ENCODE measurements at places on chromosomes 7 and 10.

DNA sequence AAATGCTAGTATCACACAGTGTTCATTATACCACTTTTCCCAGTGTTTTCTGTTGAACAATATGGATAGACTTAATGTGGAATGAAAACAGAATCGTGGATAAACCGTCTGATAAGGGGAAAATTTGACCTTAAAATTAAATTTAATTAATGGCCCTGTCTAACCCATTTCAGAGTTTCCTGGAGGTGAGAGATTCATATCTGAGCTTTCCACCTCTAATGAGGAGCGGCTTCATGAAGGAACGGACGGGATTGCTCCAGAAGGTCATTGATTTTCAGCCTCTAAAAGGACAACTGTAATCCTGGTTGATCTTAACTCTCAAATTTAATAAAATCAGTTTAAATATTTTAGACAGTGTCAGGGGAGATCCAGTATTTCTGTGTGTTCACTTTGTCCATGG, 874.9 kb downstream of the GRID1 start:
- no peak for DNase-seq

- DNase-seq: no peak
These were observed 11.9 kb downstream of the STEAP1B start for GRCh38 chr7:22487978-22488642.

DNA sequence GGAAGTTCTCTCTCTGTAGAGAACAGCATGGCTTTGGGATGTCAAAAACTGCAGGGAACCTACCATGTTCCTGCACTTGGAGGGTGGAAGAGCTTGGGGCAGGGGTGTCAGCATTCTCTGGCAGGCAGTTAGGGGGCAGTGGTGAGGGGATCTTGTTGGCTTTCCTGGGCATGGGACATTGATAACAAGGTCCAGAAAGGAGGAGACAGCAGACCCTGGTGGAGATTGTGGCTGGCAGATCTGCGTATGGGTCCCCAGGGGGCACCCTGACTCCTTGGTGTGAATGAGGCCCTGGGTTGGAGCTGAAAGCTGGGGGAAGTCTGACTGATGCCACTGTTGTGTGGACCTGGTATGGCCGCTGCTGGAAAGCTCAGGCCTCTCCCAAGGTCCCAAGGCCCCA, 22.9 kb upstream of the CAMK2B start:
- DNase-seq: peak; percentile 67

- DNase-seq: no peak
These were observed 5.0 kb downstream of the AKR1B10 start for GRCh38 chr7:134532180-134532953.

- no peak for DNase-seq
These were observed 8.8 kb upstream of the DNTT start for GRCh38 chr10:96295475-96295874.

- DNase-seq: no peak
These were observed 22.7 kb upstream of the EMX2 start for GRCh38 chr10:117519879-117520278.

- DNase-seq: no peak
These were observed 12.7 kb upstream of the ATP6V0E2 start for GRCh38 chr7:149860821-149861727.

GRCh38 chr10:88292185-88292514, 291.0 kb downstream of the RNLS start:
- no peak for DNase-seq

- no peak for DNase-seq
These were observed 34.0 kb upstream of the TMEM273 start for GRCh38 chr10:49222170-49222569.

DNA sequence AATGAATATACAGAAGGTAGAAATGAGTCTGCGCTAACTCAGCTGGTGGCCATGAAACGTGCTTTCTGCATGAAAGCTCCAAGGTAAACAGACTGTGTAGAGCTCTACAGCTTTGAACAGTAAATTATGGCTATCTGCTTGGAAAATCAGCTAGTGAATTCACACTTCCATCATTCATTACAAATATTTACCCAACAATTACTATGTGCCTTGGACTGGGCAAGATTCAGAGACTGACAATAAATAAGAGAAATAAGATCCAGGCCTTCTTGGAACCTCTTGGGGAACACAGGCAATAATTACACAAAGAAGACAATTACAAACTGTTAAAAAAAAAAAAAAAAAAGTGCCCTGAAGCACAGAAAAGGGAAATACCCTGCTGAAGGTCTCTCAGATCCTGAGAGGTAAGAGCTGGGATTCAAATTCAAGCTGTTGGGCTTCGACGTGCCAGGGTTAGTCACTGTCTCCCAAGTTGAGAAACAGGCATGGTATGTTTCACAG, 15.8 kb downstream of the TSPAN12 start:
- DNase-seq: no peak

- DNase-seq: no peak
These were observed 384.1 kb downstream of the NXPH1 start for GRCh38 chr7:8817448-8818036.

DNA sequence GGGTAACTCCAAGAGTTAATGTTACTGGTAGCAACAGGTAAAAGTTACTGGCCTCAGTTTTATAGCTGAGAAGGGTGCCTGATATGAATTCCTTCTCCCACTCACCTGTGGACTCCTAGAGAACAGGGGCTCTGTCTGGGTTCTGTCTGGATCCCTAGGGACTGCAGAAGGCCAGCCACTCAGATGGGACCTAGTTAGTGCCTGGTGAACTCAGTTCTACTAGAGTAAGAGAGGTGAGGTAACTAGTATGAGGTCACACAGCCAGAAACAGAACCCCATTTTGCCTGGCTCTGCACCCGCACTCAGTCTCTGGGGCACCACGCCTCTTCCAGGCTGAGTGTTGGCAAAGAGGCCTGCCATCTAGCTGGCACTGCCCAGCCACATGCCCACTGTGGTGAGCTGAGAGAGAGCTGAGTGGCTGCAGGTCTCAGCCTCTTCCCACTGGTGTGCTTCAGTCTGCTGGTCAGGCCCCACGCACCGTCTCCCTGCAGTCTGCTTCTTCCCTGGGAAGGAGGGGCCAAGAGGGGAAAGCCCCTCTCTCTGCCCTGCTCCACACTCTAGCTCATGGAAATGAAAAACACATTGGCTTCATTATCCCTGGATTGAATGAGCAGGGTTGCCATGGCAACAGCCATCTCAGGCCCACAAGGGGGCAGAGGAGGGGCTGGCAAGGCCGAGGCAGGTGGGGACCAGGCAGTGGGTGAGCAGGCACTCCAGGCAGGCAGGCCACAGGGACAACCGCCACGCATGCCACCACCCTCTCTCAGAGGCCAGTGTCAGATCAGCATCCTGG, 110.6 kb downstream of the ZMIZ1 start:
- DNase-seq: no peak

DNA sequence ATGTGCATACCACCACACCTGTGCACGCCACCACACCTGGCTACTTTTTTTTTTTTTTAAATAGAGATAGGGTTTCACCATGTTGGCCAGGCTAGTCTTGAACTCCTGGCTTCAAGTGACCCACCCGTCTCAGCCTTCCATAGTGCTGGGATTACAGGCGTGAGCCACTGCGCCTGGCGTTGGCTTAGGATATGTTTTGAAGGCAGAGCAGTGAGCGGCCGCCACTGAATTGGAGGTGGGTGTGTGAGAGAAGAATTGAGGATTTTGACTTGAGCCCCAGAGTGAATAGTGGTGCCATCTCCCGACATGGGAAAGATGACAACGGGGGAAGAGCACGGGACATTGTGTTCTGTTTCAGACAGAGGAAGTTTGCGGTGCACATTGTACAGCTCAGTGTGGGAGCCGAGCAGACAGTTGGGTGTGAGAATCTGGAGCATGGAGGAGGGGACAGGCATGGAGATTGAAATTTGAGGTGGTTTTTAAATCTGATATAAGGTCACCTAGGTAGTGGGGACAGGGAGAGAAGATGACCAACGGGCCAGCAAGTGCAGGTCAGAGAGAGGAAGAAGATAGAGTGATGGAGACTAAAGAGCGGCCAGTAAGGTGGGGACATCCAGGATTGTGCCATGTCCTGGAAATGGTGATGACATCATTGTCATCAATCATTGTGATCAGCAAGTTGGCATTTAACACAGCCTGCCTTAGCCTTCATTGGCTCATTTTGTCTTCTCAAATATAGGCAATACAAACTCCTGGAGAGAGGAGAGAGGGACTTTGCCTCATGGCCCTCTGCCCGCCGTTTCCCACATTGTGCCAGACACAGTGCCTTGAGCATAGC, 35.8 kb downstream of the VWA2 start:
- DNase-seq: no peak

GRCh38 chr7:129886167-129886817, 66.5 kb downstream of the UBE2H start:
- DNase-seq: no peak

DNA sequence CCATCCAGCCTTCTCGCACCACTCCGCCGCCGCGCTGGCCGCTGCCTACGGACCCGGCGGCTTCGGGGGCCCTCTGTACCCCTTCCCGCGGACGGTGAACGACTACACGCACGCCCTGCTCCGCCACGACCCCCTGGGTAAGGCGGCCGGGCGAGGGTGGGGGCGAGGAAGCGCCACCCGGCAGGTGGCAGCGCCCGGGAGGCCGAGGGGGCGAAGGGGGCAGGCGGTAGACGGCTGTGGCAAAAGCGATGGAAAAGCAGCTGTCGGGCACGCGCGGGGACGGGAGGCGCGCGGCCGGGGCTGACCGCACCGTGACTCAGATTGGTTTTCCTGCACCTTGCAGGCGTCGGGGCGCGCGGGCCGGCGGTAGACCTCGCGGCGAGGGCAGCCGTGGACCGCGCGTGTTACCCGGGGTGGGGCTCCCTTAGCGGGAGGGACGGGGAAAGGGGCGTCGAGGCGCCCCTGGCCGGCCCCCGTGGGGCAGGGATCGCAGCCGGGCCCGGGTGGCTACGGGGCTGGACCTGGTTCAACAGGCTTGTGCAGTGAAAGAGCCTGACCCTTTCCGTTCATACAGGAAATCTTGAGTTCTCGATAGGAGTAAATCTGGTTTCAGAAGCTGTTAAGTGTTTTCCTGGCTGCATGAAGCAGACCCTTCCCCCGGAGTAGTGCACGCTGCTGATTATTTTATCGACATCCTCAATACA, 608 bp downstream of the HHEX start:
- DNase-seq: peak; percentile 66

- no peak for DNase-seq
These were observed 71.0 kb downstream of the CASD1 start for GRCh38 chr7:94580601-94581000.

DNA sequence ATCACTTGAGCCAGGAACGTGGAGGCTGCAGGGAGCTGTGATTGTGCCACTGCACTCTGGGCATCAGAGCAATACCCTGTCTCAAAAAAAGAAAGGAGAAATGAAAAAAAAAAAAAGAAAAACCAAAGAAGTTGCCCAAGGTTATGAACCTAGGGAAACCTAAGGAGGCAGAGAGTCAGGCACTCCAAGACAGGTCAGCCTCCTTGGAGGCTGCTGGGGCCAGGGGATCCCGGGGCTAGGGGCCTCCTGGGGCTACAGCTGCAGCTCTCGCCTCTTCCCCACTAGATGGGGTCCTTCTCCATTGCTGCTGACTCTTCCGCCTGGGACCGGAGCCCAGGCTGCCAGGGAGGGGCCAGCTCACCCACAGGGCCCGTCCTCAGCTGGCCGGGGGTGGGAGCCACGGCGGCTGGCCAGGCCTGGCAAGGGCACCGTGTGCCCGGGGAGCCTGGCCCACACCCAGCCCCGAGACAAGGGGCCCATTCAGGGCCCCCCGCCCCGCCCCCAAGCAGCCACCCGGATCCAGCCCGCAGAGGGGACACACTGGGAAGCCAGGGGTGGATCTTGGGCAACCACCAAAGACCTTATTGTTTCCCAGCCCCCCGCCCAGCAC, 1.7 kb upstream of the SPACDR start:
- peak; percentile 88 for DNase-seq

DNA sequence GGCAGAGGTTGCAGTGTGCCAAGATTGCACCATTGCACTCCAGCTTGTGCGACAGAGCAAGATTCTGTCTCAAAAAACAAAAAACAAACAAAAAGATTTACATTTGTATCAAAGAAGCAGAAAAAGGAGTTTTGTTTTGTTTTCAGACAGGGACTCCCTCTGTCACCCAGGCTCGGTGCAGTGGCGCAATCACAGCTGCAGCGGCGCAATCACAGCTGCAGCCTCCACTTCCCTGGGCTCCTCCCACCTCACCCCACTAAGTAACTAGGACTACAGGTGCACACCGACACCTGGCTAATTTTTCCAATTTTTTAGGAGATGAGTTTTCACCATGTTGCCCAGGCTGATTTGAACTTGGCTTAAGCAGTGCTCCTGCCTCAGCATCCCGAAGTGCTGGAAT, 1.8 kb downstream of the ARMC10 start:
- no peak for DNase-seq

DNA sequence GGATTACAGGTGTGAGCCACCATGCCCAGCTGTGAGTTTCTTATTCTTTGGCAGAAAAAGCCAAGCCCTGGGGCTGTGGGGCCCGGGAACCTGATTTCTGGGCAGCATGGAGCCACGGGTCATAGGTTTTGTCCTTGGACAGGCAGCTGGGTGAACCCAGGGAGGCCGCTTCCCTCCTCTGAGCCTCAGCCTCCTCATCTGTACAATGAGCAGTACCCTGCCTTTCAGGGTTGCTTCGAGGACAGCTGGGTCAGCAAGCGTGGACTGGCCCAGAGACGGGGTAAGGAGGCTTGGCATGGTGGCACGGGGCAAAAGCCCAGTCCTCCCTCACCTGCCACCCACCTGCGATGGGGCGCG, 84.1 kb upstream of the GNA12 start:
- no peak for DNase-seq

DNA sequence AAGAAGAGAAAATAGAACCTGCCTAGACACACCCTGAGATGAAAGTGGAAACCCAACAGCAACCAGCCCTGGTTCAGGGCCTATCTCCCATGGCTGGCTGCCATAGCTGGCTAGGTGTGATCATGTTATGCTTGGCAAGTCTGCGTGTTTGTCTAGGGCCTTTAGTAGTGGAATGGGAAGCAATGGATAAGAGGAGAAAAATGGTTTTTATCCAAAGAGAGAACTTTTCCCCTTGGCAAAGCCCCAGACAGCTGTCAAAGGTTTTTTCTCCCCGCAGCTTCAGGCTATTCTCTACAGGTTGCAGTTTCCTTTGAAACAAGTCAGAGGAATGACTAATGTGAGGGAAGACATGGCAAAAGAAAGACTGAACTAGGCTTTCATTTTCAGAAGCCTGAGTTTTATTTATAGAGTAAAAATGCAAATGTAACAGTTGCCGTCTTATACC, 161.5 kb downstream of the SEMA3D start:
- no peak for DNase-seq

GRCh38 chr10:132827423-132827789, 41.5 kb upstream of the NKX6-2 start:
- DNase-seq: no peak

GRCh38 chr7:133364959-133365690, 112.2 kb downstream of the EXOC4 start:
- DNase-seq: peak; percentile 13

DNA sequence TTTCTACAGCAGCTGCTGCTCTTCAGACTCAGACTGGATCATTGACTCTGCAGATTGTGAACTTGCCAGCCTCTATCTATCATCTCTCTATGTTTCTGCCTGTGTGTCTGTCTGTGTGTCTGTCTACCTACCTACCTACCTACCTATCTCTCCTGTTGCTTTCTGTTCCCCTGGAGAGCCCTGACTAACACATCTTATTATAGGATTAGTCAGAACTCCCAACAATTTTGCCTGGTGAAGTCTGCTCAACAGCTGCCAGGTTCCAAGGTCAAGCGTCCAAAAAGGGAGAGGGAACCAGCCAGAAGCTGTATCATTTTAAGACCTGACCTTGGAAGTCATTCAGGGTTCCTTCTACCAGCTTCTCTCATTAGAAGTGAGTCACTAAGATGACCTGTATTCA, 579.0 kb upstream of the DPP6 start:
- DNase-seq: no peak
